ENCODE measurements at places on chromosomes 7 and 10. TPM values are rescaled to one million over a fixed set of nuclear protein-coding genes. Genes with fewer than 3 reads are reported as not detected.

Gene GPNMB
- total RNA-seq = 0.26 TPM

Gene HOXA10
- 0.10 TPM for total RNA-seq

DNA sequence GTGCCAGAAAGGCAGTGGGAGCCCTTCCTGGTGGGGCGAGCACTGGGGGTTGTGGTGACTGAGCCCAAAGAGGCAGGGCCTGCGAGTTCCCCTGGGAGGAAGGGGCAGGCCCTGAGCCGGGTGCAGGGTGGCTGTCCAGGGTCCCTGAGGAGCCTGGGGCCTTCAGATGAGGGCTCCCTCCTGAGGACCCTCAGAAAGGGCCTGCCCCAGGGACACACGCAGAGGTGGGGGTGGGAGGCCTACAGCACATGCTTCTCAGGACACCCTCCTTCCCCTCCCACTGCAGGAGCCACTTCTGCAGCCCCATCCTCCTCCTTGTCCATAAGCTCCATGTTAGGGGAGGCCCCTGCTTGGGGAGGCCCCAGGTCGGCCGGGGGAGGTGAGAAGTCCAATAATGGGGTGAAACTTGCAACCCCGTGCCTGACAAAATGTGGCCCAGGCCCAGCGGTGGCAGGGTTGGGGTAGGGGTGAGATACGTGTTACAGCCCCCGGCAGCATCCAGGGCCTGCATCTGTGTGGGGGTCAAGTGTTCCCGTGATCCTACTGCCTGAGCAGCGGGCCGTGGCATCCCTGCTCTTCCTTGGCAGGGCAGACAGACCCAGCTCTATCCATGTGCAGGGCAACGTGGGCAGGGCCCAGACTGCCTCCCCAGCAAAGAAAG, 31.8 kb upstream of the RET start:
- no peak for DNase-seq

- no peak for DNase-seq
These were observed 39.8 kb downstream of the FOXL3 start for GRCh38 chr7:329691-330281.

Gene INA
- 0.32 TPM for total RNA-seq

Gene PSMA2
- total RNA-seq = 224 TPM
